ENCODE measurements at places on chromosomes 7 and 10.
A peak's percentile ranks its signal among the peaks of the same experiment; 100 is the strongest.

DNA sequence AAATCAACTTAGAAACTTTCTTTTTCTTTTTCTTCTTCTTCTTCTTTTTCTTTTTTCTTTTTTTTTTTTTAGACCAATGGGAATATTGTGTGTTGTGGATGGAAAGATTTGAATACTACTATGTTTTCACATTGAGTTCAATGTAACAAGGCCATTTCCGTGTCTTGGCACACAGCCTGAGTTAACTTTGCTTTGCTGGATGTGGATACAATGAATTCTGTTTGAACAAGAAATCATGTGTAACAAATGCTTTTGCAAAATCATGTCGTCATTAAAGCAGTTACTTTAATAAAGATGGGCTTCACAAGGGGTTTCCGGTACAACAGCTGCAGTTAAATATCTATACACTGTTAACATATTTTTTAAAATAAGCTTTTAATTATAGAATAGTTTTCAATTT is 13.5 kb upstream of the ENTPD1 start:
- no peak for DNase-seq

- no peak for DNase-seq
Observed at GRCh38 chr7:31335884-31336201, 4.7 kb downstream of the NEUROD6 start.

DNA sequence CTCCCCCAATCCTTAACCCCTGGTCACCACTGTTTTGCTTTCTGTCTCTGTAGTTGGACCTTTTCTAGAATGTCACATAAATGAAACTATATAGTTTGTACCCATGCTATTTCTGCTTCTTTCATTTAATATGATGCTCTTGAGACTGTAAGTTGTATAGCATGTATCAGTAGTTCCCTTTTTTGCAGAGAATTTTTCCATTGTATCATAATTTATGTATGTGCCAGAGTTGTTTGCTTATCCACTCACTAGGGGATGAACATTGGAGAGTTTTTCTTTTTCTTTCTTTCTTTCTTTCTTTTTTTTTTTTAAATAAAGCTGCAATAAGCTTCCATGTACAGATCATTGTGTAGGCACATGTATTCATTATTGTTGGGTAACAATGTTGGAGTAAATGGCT is 544.8 kb downstream of the CNTNAP2 start:
- DNase-seq: no peak

- DNase-seq: no peak
Observed at GRCh38 chr7:9189703-9190102, 756.3 kb downstream of the NXPH1 start.

- peak; percentile 37 for DNase-seq
Observed at GRCh38 chr10:43854007-43854406, 205.3 kb upstream of the ZNF32 start.

DNA sequence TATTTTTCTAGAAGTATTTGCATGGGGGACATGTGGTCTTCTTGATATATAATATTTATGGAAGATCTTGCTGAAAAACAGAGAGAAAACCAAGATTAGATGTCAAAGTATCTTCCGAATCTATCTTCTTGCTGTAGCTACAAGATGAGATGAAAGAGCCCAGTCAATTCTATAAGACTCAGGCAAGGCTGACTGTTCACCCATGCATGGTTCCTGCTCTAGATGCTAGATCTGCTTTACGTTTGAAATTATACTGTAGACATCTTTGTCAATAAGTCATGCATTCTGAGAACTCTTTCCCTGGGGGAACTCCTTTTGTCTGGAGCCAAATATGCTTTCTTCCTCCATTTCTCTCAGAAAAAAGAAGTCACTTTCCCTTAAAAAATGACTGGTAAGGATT is 1292.0 kb downstream of the XPNPEP1 start:
- no peak for DNase-seq

GRCh38 chr7:69176841-69177240 is 421.4 kb upstream of the AUTS2 start:
- no peak for DNase-seq

GRCh38 chr7:158355456-158356065 is 232.1 kb downstream of the PTPRN2 start:
- DNase-seq: peak; percentile 45

DNA sequence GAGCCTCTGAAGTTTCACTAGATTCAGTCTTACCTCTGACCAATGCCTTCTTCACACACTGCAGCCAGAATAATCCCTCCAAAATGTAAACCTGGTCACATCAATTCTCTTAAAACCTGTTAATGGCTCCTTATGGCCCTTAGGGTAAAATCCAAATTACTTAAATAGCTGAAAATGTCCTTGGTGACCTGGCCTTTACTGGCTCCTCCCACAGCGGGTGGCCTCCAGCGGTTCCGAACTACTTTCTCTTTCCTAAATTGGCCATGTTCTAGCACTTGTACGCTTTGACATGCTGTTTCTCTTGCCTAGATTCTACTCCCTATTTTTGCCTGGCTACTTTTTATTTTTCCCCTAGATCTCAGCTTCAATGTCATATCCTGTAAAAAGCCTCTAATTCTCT is 36.1 kb downstream of the AGK start:
- no peak for DNase-seq

GRCh38 chr7:120864141-120864900 is 6.4 kb upstream of the TSPAN12 start:
- DNase-seq: no peak

DNA sequence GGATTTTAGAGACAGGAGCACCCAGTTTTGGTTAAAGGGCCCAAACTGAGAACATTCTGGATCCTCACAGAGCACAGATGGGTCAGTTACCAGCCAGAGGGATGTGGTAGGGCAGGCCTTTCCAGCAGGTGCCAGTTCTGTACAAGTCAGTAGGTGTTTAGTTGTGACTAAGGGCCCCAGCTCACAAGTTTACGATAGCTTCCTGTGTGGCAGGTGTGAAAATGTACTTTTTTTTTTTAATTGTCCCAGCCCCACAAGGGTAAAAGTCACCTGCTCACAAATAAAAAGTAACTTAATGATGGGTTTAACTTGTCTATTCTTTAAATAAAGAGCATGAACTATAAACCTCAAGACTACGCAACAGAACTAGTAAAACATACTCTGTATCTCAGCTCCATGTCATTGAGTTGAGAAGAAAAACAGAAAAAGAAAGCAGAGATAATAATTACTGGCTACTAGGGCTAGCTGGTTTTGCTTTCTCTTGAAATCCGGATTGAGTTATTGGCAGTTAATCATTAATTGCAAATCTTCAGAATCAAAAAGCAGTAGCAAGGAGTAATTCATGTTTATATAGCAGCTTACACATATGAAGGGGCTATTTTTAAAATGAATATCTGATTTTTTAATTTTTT is 15.4 kb downstream of the NFE2L3 start:
- DNase-seq: no peak

GRCh38 chr10:11551916-11552602 is 59.4 kb downstream of the USP6NL start:
- peak; percentile 68 for DNase-seq

GRCh38 chr10:59007307-59008025 is 169.0 kb upstream of the PHYHIPL start:
- DNase-seq: no peak

GRCh38 chr10:93826355-93826754 is 67.4 kb upstream of the SLC35G1 start:
- peak; percentile 11 for DNase-seq

DNA sequence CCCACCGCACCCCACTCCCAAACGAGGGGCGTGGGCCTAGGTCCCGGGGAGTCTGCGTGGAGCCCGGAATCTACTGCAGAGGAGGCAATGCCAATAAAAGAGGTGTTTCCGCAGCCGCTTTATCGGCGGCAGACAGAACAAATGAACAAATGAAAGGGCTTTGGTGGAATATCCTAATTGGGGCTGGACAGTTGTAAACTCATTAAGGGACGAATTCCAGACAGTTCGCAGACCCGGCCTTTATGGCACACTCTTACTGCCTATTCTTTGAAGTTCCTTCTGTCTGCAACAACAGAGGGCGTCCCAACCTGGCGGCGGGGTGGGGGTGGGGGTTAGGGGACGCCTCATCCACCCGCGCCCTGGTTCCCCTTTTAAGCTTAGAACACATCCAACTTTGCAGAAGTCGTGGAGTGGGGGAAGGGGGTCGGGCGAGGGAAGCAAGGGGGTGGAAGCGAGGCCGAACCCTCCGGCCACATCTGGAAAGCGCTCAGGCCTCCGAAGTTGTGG is 4.1 kb downstream of the HOXA9 start:
- DNase-seq: peak; percentile 75

- no peak for DNase-seq
Observed at GRCh38 chr10:28554952-28555351, 22.0 kb downstream of the WAC start.

DNA sequence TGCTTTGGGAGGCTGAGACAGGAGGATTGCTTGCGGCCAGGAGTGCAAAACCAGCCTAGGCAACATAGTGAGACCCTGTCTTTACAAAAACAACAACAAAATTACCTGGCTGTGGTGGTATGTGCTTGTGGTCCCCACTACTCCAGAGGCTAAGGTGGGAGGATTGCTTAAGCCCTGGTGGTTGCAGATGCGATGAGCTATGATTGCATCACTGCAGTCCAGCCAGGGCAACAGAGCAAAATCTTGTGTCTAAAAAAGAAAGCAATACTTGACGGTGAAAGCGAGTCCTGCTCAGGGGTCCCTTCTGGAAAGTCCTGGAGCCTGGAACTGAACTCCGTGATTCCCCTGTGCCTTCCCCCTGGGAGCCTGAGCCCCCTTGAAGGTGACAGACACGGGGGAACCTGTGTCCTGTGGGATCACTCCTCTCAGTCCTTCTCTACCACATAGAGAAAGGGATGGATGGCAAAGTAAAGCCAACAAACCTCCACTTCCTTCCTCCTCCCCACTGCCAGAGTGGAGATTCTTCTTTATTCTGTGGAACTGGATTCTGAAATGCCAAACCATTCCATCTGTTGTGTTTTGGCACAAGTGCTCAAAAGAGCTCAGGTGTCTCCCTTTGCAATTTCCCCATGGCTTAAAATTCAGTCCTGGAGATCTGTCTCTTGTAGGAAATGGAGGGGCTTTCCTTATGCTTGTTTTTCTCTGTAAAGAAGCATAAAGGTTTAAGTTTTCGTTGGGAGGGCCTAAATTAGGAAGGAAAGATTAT is 50.6 kb downstream of the KIAA1217 start:
- DNase-seq: no peak

DNA sequence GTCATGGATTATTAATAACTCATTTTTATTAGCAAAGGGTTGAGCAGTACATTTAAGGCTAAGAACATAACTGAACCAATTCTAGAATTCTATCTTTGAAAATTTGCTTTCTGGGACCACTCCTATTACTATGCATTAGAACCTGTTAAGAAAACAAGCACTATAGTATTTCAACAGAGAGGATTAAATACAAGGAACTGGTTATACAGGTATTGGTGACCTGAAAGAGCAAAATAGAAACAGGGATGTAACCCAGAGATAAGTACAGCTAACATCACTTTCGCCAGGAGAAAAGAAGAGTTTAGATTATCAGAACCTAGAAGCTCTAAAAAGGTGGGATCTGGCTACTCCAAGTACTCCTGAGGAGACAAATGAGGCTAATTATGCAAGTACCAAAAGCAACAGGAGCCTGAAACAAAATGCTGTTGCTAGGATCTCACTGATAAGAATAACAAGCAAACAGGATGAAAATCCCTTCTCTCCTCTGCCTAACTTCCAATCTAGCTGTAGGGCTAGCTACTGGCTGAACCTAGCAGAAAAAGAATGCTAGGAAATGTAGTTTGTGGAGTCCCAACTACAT is 32.1 kb upstream of the ELAPOR2 start:
- no peak for DNase-seq

GRCh38 chr10:101489355-101489754 is 98.7 kb downstream of the POLL start:
- DNase-seq: peak; percentile 2

DNA sequence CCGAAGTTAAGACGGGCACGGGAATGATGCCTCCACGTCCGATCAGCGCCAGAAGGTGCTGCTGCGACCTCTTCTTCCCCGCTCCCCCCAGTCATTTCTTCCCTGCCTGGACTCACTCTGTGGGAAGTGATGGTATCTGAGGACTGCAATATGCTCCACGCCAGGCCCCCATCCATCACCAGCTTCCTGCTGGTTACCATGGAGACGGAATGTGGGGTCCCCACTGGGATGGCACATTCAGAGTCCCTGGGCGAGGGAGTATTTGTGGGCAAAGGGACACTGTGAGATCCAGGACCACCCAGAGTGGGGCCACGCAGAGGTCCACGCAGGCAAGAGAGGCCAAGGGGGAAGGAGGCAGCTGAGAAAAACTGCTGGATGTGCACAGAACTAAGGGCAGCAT is 39.7 kb downstream of the CARD11 start:
- DNase-seq: no peak

GRCh38 chr7:71639382-71640085 is 507.6 kb downstream of the GALNT17 start:
- DNase-seq: no peak

- DNase-seq: no peak
Observed at GRCh38 chr10:93438613-93439253, 43.4 kb downstream of the MYOF start.

GRCh38 chr10:80137031-80137862 is 4.7 kb downstream of the PLAC9 start:
- DNase-seq: no peak

DNA sequence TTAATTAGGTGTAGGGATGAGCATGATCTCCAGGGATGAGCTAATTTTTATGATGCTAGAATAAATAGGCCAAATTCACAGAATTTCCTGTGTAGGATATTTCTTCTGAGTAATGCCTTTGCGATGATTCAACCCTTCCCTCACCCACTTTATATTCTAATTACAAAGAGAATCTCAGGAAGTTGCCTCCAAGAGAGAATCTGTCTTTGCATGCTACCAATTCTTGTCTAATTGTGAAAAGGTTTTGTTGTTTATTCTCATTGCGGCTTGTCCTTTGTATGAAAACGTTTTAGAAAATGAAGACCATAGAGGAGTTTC is 6.3 kb downstream of the C7orf57 start:
- no peak for DNase-seq
